Pulmonary artery endothelial cell (primary cell): ENCODE measurements at places on chromosomes 6 and 20. TPM values are rescaled to one million over a fixed set of nuclear protein-coding genes. Genes with fewer than 3 reads are reported as not detected.

The SLC4A11 gene
- total RNA-seq, result 3.0 and 4.3 TPM in 2 replicates

The PPP1R3G gene
- 0.33 and 0.39 TPM in 2 replicates for total RNA-seq

The MED23 gene
- total RNA-seq, result 30.3 and 37.4 TPM in 2 replicates

The FAM209B gene
- total RNA-seq, result not detected in 2 replicates

The SNAP91 gene
- total RNA-seq, result under 0.01 TPM in 1 of 2 replicates, not detected in the other

The IL20RA gene
- under 0.01 TPM in 1 of 2 replicates, not detected in the other for total RNA-seq

The BNIP5 gene
- not detected in 2 replicates for total RNA-seq

The XKR7 gene
- total RNA-seq, result not detected in 2 replicates

The FOXQ1 gene
- not detected in 2 replicates for total RNA-seq

The SH3BGRL2 gene
- 24.4 and 26.3 TPM in 2 replicates for total RNA-seq

The LY6G6D gene
- not detected in 2 replicates for total RNA-seq

The PRRT1 gene
- 0.07 TPM in 1 of 2 replicates, not detected in the other for total RNA-seq

The LY86 gene
- not detected in 2 replicates for total RNA-seq

The SCGN gene
- total RNA-seq, result not detected in 2 replicates

The VNN1 gene
- total RNA-seq, result not detected in 2 replicates

The RGS19 gene
- 19.1 and 22.2 TPM in 2 replicates for total RNA-seq

The KCTD20 gene
- total RNA-seq, result 79.6 and 81.6 TPM in 2 replicates

The ME1 gene
- 12.7 and 16.1 TPM in 2 replicates for total RNA-seq

The ZNF335 gene
- total RNA-seq, result 9.5 and 14.6 TPM in 2 replicates

The LY6G6F gene
- total RNA-seq, result not detected in 2 replicates
